ENCODE measurements at places on chromosomes 13 and 19. TPM values are rescaled to one million over a fixed set of nuclear protein-coding genes. Genes with fewer than 3 reads are reported as not detected.

SIGLEC12 gene
- total RNA-seq: not detected

CERS1 gene
- 25.7 TPM for total RNA-seq

ZNF700 gene
- total RNA-seq: 29.7 TPM

TTC9B gene
- total RNA-seq: 41.6 TPM

Data from parietal lobe (tissue), 2 donors.